Left lung (tissue), 14 donors: ENCODE measurements at places on chromosomes 12 and 14. TPM values are rescaled to one million over a fixed set of nuclear protein-coding genes. Genes with fewer than 3 reads are reported as not detected.

Gene SSPN
- polyA plus RNA-seq: 15.3 TPM

Gene TEX22
- polyA plus RNA-seq: 1.3 TPM

Gene OR10A7
- not detected for polyA plus RNA-seq

Gene CCDC175
- polyA plus RNA-seq: 0.30 TPM

GRCh38 chr12:132129007-132129406 is 15.1 kb downstream of the DDX51 start:
- H3K27ac ChIP-seq: no peak overlapping the region
- no peaks in the 10 kb centered on the region for H3K4me1 ChIP-seq
- H3K4me3 ChIP-seq: no peak overlapping the region
